Activated CD4-positive, alpha-beta T cell treated with anti-CD3 and anti-CD28 coated beads, Interleukin-2, amount 10 ng/mL, durations not matched to agents 24 days and 14 days (primary cell): ENCODE measurements at places on chromosomes 5 and 9. TPM values are rescaled to one million over a fixed set of nuclear protein-coding genes. Genes with fewer than 3 reads are reported as not detected.

Gene LMBRD2
- total RNA-seq, result 9.8 TPM in 2 replicates

Gene CDH12
- total RNA-seq, result not detected in 2 replicates

Gene TMEM174
- not detected in 2 replicates for total RNA-seq

GRCh38 chr5:1053391-1054017, 44.9 kb downstream of the NKD2 start:
- no peak overlapping the region for H3K27ac ChIP-seq
- no peak overlapping the region for H3K4me3 ChIP-seq
- no peaks in the 10 kb centered on the region for H3K4me1 ChIP-seq
- no peaks in the 10 kb centered on the region for H3K27me3 ChIP-seq

- H3K27me3 ChIP-seq, result no peaks in the 10 kb centered on the region
- DNase-seq, result no peak
- no peak overlapping the region for H3K27ac ChIP-seq
- H3K36me3 ChIP-seq, result peaks cover 24% of the 10 kb centered on the region
Measured at GRCh38 chr5:81058121-81058520, 98.0 kb downstream of the RASGRF2 start.

Gene MARCOL
- not detected in 2 replicates for total RNA-seq

GRCh38 chr5:135596157-135596763, 17.5 kb upstream of the CXCL14 start:
- H3K4me1 ChIP-seq, result no peaks in the 10 kb centered on the region
- H3K27ac ChIP-seq, result no peak overlapping the region
- DNase-seq, result no peak
- no peak overlapping the region for H3K4me3 ChIP-seq

DNA sequence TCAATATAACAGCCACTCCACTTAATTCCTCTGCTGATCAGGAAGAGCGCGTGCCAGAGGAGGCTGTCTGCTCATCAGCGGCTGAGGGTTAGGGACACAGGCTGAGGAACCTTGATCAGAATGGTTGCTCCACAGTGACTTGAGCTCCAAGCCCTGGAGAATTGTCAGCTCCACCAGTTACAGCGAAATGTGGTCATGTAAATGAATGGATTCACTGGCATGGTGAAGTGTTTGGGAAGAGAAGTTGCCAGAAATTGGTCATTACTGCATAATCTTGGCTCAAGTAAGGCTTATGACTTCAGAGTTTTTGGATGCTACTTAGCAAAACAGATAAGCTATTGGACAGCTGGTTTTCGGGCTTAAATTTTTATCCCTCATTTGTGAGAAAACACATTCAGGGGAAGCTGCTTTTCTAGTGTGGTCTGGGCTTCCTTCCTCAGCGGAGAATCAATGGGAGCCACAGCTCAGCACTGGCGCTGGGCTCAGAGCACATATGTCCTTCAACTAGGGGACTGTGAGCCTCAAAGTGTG, 65.0 kb downstream of the PRRT1B start:
- no peak overlapping the region for H3K27ac ChIP-seq
- peaks cover 9% of the 10 kb centered on the region for H3K4me1 ChIP-seq
- H3K4me3 ChIP-seq, result no peak overlapping the region
- DNase-seq, result no peak

Gene SPACA9
- 0.91 and 0.92 TPM in 2 replicates for total RNA-seq

DNA sequence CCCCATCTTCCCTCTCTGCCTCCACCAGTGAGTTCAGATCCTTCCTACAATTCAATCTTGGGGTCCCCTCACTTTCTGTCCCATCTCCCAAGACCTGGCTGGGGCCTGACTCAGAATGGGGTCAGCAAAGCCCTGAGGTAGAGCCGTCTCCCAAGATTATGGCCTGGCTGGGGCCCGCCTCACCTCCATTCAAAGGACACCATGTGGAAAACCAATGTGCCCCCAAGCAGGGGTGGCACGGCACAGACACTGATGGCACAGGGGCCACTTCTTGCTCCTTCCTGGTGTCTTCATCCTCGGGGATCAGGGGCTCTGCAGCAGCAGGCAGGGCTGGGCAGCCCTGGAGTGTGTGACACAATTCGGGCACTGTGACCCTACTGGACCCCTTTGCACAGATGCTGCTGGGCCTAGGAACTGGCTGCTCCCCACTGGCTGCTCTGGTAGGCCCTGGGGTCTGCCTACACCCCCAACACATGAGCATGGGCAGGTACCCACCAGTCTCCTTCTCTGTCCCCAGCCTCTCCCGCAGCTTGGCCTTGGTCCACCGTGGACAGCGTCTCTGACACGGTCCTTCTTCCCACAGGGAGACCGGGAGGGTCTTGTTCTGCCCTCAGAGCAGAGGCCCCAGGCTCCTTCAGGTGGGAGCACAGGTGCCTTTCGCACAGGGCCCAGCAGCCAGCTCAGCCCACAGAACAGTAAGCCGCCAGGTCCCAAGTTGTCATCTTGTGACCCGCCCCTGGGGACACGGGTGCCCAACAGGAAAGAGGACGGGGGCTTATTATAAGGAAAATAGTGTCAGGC, 89.5 kb downstream of the ADAMTS2 start:
- H3K4me1 ChIP-seq, result no peaks in the 10 kb centered on the region
- no peaks in the 10 kb centered on the region for H3K36me3 ChIP-seq
- no peak overlapping the region for H3K27ac ChIP-seq

DNA sequence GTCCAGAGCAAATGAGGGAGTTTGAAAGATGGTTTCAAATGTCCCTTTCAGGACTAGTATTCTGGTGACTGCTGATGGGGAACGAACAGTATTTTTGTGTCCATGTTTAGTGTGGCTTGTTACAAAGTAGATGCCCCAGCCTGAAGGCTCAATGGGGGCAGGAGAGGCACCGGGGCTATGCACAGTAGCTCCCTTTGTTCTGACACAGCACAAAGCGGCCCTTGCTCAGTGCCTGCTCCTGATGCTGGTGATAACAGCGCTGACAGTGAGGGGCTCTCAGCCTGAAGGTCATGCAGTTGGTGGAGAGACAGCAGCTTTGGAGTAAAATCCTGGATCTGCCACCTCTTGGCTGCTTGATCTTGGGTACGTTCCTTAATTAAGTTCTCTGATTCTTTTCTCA, 188.9 kb downstream of the SLIT3 start:
- no peak overlapping the region for H3K27ac ChIP-seq
- no peaks in the 10 kb centered on the region for H3K4me1 ChIP-seq
- H3K4me3 ChIP-seq, result no peak overlapping the region
- no peaks in the 10 kb centered on the region for H3K36me3 ChIP-seq

DNA sequence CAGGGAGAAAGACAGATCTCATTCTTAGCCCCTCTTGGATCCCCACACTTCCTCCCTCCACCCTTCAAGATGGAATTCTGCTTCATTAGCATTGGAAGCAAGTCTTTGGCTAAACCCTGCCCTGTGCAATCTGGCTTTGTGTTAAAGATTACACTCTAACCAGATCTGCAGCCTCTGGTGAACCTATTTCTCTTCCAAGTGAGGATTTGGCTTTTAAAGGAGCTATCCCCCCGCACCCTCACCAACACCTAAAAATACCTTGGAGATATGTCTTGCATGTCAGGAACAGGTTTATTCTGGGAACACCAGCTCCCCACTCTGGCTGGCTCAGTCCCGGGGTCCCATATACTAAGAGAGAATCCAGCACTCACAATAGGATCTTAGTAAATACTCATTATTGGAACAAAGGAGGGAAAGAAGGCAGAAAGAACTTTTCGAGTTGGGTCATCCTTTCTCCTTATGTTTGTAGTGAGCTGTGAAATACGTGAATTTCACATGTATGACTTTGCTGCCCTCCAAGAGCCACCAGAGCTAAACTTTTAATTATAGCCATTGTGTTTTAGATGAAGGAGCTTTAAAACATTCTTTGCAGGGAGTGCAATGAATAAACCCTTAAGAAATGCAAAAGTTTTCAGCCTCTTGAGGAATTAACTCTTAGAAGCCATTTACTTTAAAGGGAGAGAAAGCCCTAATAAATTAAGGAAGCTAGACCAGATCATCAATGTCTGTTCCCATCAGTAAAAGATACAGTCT, 53.7 kb upstream of the HRH2 start:
- no peak overlapping the region for H3K27ac ChIP-seq
- peaks cover 2% of the 10 kb centered on the region for H3K36me3 ChIP-seq
- no peak overlapping the region for H3K4me3 ChIP-seq
- peaks cover 26% of the 10 kb centered on the region for H3K27me3 ChIP-seq
- H3K4me1 ChIP-seq, result no peaks in the 10 kb centered on the region

DNA sequence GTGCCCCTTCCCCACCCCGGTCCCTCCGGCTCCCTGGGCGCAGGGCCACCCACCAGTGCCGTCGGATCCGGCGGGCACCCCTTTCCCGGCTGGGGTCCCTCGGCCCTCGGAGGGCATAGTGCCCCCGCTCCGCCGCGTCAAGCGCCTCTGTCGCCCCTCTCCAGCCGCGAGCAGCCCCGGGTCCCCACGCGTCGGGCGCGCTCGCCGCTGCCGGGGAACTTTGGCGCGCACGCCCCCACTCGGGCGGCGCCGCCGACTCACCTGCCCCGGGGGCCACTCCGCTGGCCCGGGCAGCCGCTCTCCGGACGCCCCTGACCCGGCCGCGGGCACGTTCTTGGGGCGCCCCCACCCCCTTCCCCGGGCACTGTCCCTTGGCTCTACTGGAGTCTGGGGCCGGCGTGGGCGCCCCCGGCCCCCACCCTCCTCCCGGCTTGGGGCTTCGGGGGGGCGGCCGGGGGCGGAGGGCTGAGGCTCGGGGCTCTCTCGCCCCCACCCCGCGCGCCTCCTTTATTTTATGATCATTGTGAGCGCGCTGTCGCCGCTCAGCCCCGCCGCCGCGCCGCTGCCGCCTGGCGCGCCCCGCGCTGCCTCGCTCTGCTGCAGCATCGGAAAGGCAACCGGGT, 1.1 kb upstream of the FAM78A start:
- peak; percentile 79 for DNase-seq
- peaks cover 34% of the 10 kb centered on the region for H3K36me3 ChIP-seq
- H3K4me3 ChIP-seq, result peak overlapping the region; percentile 91
- no peak overlapping the region for H3K27ac ChIP-seq

Gene C9
- total RNA-seq, result not detected in 2 replicates

- no peaks in the 10 kb centered on the region for H3K27me3 ChIP-seq
- H3K27ac ChIP-seq, result no peak overlapping the region
- no peaks in the 10 kb centered on the region for H3K36me3 ChIP-seq
Measured at GRCh38 chr5:34530637-34531036, 125.5 kb upstream of the RAI14 start.

DNA sequence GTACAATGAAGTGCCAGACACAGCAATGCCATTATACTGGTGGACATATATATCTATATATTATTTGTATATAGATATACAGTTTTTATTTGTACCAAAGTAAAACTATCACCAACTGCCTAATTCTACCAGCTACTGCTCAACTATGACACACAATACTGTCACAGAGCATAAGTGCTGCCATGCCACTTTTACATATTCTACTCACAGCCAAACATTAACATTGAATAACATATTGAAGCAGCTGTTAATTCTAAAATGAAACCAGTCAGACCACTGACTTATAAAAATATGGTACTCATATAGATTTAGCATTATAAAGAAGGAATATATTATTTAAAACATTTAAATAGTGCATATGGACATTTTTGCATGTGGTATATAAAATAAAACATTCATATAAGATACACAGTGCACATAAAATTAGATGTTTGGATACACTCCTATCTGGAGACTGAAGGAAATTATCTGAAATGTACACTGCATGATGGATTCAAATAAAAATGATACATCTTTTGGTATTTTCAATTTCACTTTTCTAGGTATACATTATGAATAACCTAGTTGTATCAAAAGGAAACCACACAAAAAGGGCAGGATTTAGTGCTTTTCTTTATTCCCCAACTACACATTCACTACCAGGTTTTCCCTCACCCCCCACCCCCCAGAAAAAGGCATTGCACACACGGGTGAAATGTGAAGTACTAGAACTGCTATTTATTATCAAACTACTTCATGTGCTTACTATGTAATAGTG, 48.9 kb downstream of the PKD2L2 start:
- H3K4me1 ChIP-seq, result peaks cover 4% of the 10 kb centered on the region
- H3K36me3 ChIP-seq, result peaks cover 42% of the 10 kb centered on the region
- H3K27me3 ChIP-seq, result no peaks in the 10 kb centered on the region
- no peak overlapping the region for H3K27ac ChIP-seq
- no peak for DNase-seq
- H3K4me3 ChIP-seq, result no peak overlapping the region

- H3K36me3 ChIP-seq, result no peaks in the 10 kb centered on the region
- no peaks in the 10 kb centered on the region for H3K4me1 ChIP-seq
- no peak overlapping the region for H3K27ac ChIP-seq
Measured at GRCh38 chr9:106704056-106704615, 158.8 kb upstream of the ZNF462 start.

Gene CLIC3
- not detected in 2 replicates for total RNA-seq

GRCh38 chr5:79561525-79561893, 47.6 kb upstream of the HOMER1 start:
- peak overlapping the region; percentile 61 for H3K4me3 ChIP-seq
- no peaks in the 10 kb centered on the region for H3K27me3 ChIP-seq
- H3K4me1 ChIP-seq, result peaks cover 31% of the 10 kb centered on the region
- peaks cover 9% of the 10 kb centered on the region for H3K36me3 ChIP-seq
- peak; percentile 67 for DNase-seq

DNA sequence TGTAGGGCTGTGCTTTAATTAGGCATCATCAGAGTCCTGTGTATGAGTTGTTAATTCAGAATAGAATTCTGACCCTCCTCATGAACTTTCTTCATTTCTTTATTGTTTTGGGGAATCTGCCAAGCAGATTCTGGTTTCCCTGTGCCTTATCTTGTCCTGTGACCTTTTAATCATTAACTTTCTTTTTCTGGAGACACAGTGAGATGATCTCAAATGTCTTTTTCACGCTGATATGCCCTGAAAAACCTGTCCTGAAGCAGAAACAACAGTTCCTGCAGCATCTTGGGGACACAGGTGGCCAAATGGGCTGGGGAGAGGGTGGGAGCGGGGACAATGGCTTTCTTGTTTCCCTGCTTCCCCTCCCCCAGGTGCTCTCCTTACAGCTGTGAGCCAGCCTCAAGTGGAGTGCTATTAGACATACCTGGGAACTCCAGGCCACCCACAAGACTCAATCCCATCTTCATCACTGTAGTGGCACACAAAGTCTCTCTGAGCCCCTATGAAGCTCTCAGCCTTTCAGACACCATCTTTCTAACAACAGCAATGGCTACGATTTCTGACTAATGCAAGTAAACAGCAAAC, 213.8 kb downstream of the ATP10B start:
- H3K36me3 ChIP-seq, result no peaks in the 10 kb centered on the region
- no peaks in the 10 kb centered on the region for H3K4me1 ChIP-seq
- no peak for DNase-seq
- no peak overlapping the region for H3K4me3 ChIP-seq
- no peaks in the 10 kb centered on the region for H3K27me3 ChIP-seq

GRCh38 chr9:109591691-109592090, 93.6 kb upstream of the PTPN3 start:
- H3K4me3 ChIP-seq, result no peak overlapping the region
- no peak for DNase-seq
- H3K4me1 ChIP-seq, result no peaks in the 10 kb centered on the region
- H3K36me3 ChIP-seq, result no peaks in the 10 kb centered on the region
- H3K27ac ChIP-seq, result no peak overlapping the region

Gene TIFAB
- not detected in 2 replicates for total RNA-seq
